Activated CD8-positive, alpha-beta memory T cell treated with anti-CD3 and anti-CD28 coated beads for 1 hour (primary cell): ENCODE measurements at places on chromosomes 11 and 22.

- no peak for DNase-seq
These were observed 659.4 kb downstream of the TBC1D22A start for GRCh38 chr22:47421846-47422245.

- no peak for DNase-seq
These were observed 24.4 kb upstream of the TOLLIP start for GRCh38 chr11:1333860-1334259.

DNA sequence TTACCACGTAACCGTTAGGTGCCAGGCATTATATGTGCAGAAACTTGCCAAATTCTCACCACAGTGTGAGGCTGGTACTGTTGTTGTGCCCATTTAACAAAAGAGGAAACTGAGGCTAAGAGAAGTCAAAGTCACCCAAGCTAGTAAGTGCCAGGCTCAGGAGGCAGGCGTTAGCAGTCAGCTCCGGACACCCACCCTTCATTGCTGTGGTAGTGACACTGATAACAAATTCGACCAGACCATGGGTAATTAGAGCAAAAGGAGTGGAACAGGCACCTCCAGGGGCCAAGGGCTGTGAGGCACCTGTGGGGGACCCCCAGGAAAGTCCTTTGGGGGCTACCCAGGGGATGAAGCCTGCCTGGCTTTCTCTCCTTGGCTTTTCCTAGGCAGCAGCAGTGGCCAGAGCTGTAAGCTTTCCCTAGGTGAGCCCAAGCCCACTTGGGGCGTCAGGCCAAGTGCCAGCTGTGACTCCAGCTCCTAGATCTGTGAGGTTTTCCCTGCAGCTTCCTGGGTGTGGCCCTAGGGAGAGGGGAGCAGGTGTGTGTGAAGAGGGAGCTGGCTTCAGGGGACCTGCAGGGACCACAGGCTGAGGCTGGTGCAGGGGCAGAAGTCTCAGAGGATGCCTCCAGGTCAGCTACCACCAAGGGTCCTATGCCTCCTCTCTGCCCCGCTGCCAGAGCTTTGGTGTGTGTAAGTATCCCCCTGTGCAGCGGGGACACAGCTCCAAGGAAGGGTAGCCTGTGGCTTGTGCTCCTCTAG is 19.7 kb upstream of the ALX4 start:
- no peak for DNase-seq

GRCh38 chr11:48013269-48013901 is 33.0 kb downstream of the PTPRJ start:
- DNase-seq: no peak

DNA sequence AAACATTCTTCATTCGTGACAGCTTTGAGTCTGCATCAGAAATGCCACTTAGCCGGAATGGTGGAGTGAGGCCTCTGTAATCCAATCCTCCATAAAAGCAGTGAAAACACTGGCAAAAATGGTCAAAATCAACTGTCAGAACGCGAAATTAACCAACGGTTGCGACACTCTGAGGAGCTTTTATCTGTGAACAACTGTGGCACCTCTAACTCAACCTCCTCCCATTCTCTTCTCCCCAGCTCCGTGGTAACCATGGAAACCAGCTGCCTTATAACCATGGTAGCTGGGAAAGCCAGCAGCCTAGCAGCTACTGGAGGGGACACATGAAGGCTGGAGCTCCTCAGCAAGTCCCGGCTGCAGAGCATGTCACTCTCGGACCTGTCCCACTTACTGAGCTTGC is 20.3 kb downstream of the AP2A2 start:
- DNase-seq: no peak

DNA sequence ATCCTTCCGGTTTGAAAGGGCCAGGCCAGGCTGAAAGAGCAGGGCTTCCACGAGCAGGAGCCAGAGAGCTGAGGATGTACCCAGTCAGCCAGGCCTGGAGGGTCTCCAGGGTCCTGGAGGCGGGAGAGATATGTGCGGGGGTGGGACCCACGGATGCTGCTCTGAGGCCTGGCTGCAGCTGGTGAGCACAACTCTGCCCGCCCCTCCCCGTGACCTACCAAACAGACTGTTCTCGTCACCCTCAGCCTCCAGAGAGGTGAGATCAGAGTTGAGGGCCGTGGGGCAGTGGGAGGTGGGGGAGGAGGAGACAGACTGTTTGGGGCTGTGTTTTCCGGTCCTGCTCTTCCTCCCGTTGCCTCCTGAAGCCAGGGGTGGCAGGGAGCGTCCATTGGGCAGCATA is 42.2 kb downstream of the TRIOBP start:
- DNase-seq: no peak

DNA sequence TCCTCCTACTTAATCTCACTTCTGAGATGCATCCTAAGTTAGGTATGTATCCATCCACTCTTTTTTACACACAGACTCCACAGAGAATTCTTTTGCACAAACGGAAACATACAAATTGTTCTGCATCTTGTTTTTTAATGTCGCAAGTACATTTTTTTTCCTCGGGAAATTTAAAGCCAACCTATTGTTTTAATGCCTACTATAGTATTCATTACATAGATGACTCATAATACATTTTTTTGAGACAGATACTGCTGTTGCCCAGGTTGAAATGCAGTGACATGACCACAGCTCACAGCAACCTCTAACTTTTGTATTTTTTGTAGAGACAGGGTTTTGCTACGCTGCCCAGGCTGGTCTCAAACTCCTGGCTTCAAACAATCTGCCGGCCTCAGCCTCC is 90.8 kb upstream of the TMEM45B start:
- no peak for DNase-seq

GRCh38 chr11:118334745-118335144 is 7.8 kb downstream of the CD3D start:
- DNase-seq: no peak

GRCh38 chr11:75301131-75301530 is 50.3 kb downstream of the ARRB1 start:
- no peak for DNase-seq

GRCh38 chr11:6498121-6498520 is 1.0 kb downstream of the DNHD1 start:
- no peak for DNase-seq

- DNase-seq: no peak
These were observed 580.9 kb upstream of the CADM1 start for GRCh38 chr11:116085031-116085635.

GRCh38 chr22:22058633-22059290 is 76.2 kb upstream of the TOP3B start:
- no peak for DNase-seq
